GM03348 (cell line): ENCODE measurements at places on chromosomes 1 and 21.

- DNase-seq = no peak
These were observed 99.9 kb downstream of the LYST start for GRCh38 chr1:235766794-235767285.

GRCh38 chr1:212984522-212985291, 31.0 kb downstream of the ANGEL2 start:
- no peak for DNase-seq

DNA sequence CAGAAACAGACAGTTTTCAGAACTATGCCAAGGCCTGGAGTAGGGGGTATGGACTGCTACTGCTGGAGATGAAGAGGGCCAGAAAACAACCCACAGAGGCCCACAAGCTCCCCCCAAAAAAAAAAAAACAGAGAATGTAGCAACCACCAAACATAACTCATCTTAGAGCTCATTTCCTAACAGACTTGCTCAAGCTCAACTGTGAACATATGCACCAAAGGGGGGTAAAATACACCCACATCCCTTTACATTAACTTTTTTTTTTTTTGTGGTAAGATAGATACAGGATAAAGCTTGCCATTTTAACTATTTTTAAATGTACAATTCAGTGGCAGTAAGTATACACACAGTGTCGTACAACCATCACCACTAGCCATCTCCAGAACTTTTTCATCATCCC, 36.0 kb downstream of the SEC16B start:
- no peak for DNase-seq

DNA sequence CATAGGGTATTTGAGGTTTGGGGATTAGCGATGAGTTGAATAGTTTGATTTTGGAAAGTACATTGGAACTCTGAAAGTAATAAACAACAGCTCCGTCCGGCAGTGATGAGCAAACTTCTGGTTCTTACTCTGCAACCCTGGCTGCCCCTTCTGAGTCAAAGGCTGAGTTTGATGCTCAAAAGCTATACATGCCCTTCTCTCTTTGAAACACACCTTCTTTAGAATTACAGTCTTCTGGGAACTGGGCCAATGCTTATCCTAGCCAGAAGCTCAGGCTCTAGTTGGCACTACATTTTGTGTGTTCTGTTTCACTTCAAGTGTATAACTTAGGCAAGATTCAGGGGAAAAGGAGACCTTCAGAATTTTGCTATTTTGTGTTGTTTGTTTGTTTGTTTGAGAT, 9.3 kb downstream of the AHCYL1 start:
- no peak for DNase-seq

- DNase-seq = no peak
These were observed 7.6 kb downstream of the EDARADD start for GRCh38 chr1:236401698-236402097.

DNA sequence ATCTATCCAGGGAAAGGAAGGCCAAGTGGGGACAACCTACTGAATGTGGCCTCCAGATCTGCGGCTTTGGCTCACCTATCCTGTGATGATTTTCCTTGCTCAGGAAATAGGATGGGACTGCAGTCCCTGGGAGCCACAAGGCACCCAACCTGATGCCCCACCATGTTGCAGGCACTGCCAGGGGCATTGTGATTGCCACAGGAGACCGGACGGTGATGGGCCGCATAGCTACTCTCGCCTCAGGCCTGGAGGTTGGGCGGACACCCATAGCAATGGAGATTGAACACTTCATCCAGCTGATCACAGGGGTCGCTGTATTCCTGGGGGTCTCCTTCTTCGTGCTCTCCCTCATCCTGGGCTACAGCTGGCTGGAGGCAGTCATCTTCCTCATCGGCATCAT, 11.8 kb downstream of the ATP1A2 start:
- no peak for DNase-seq

DNA sequence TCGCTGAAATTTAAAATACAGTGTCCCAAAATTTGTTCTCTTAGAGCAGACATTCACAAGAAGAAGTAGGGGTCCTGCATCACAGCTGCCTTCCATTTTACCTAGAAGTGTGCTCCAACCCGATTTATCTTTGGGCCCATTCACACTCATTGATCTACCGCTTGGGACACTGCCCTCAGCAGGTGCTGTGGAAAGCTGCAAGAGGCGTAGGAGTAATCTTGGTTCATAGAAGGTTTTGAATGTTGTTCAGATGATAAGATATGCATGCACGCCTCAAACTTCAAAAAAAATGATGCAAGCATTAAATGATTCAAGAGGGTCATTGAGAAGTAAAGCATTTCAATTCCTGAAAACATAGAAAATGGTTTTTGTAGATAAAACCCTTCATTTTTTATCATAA, 18.6 kb upstream of the C1orf105 start:
- DNase-seq = no peak

GRCh38 chr1:116794804-116795481, 40.7 kb downstream of the CD2 start:
- no peak for DNase-seq
